Stimulated activated CD4-positive, alpha-beta T cell treated with anti-CD3 and anti-CD28 coated beads, TNF-alpha, amount 100 ng/mL, for 24 hours (primary cell): ENCODE measurements at places on chromosomes 1 and 21.
A peak's percentile ranks its signal among the peaks of the same experiment; 100 is the strongest.

GRCh38 chr21:44949779-44950198 lies 10.0 kb downstream of the SLX9 start:
- DNase-seq, result peak; percentile 72

GRCh38 chr21:28971171-28971570 lies 21.5 kb downstream of the LTN1 start:
- no peak for DNase-seq

GRCh38 chr1:112982328-112982727 lies 26.3 kb upstream of the SLC16A1 start:
- DNase-seq, result no peak

DNA sequence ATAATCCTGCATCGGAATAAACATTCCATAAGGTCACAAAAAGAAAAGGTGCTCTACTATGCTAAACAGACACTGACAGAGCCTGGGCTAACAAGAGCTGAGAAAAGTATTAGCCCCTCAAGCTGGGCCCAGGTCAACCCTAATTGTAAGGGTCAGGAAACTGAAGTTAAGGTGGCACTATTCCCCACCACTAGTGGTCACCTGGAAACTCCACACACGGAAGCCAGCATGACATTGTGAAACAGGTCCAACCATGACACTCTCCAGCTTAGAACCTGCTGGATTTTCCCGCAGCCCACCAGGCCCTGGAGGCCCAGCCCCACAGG lies 1.2 kb downstream of the PTTG1IP start:
- DNase-seq, result no peak

GRCh38 chr1:108815566-108815965 lies 41.3 kb downstream of the AKNAD1 start:
- no peak for DNase-seq

- DNase-seq, result no peak
Observed at GRCh38 chr1:111483166-111483565, 9.4 kb downstream of the C1orf162 start.

GRCh38 chr1:208640295-208640694 lies 396.1 kb upstream of the PLXNA2 start:
- no peak for DNase-seq

GRCh38 chr1:226646026-226646869 lies 92.8 kb downstream of the ITPKB start:
- no peak for DNase-seq

DNA sequence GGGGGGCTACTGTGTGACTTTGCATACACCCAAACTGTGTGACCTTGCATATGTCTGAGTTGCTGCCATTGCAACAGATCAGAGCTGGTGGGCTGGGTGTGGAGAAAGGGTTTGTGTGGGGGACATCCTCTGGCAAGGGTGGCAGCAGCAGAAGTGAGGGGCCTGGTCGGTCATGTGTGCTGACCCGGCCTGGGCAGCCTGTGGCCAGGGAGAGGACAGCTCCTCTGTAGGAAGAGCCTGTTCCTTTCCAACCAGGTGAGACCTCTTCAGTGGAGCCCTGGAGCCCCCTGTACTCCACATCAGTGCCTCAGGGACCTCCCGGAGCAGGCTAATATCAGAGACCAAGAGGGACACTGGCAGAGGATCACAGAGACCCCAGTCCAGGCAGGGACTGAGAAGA lies 8.3 kb downstream of the PCSK9 start:
- no peak for DNase-seq

- DNase-seq, result no peak
Observed at GRCh38 chr1:51264451-51264850, 28.4 kb downstream of the RNF11 start.
